GM12865 (cell line): ENCODE measurements at places on chromosomes 1 and 21.

DNA sequence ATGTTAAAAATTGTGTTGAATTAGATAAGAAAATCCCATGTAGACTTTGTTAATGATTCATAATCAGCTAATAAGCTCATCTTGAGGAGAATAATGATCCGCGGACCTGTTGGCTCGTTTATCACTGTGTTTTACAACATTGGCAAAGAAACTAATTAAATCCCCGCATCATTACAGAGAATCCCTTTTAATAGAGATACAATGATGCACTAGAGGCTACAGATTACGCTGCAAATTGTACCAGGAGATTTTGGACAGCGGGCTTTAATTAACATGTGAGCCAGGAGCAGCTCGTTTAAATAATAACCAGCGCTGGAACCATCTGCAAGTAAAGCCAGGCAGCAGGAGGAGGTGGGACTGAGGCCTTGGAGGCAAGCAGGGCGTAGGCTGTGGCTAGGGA lies 280.3 kb upstream of the POU3F1 start:
- no peak for DNase-seq

DNA sequence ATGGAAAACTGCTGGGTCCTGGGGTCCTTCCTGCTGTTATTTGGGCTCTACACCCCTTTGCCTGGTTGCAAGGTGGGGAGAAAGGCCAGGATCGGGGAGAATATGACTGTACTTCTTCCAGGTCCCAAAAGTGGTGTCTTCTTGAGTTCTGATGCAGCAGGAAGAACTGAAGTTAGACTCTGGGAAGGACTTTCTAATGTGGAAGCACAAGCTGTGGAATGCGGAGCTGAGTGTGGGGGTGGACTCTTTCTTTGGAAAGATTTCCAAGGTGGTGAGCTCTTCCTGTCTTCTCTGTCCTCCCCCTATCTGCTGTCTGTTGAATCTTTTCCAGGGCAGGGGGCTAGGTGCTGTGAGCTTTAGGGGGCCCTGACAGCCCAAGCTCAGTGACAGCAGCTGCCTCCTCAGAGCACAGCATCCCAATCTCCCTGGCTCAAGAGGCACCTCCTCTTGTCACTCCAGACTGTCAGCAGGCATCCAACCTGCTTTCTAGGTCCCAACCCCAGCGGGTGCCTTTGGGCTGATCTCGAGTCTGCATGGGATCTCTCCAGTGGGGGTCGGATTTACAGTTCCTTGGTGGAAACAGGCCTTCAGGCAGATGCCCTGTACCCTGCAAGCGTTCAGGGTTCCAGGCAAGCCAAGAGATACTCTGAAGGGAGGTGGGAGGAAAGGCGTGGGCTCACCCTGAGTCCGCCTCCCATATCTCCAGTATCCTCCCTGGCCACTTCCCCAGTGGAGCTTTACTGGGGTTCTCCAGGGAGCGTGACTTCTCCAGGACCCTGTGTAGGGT lies 23.2 kb downstream of the ADORA1 start:
- DNase-seq, result no peak

DNA sequence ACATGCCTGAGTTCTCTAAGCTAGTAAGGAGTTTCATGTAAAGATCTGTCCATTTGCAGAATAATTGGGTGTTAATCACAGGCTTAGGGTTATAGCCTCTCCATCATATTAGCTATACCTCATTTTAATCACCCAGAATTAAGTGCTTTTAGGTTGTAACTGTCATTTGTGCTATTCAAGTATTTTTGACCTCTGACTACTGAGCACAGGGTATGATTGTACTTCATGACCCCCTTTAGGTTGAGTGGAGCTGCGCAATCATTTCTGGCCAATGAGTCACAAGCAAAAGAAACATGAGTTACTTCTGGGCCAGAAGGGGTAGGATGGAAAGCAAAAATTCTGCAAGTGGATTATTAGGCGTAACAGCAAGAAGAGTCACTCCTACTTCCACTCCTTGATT lies 8.4 kb upstream of the SNX7 start:
- DNase-seq, result no peak

GRCh38 chr1:9643351-9644256 lies 7.9 kb upstream of the PIK3CD start:
- DNase-seq, result no peak

DNA sequence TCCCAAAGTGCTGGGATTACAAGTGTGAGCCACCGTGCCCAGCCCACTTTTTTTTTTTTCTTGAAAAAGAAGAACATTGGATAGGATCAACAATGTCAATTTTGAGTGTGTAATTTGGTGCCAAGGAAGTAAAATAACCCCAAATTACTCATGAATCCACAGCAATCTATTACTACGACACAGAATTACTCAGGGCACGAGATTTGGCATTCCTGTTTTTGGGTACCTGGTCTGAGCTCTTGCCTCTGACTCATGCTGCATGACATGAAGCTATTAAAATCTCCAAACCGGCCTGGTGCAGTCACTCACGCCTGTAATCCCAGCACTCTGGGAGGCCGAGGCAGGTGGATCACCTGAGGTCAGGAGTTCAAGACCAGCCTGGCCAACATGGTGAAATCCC lies 10.4 kb downstream of the RNF19B start:
- DNase-seq, result no peak

GRCh38 chr1:155962599-155963211 lies 15.6 kb downstream of the ARHGEF2 start:
- no peak for DNase-seq

GRCh38 chr1:97632075-97632474 lies 288.8 kb downstream of the DPYD start:
- DNase-seq, result no peak

GRCh38 chr1:169426174-169426705 lies 1.0 kb downstream of the CCDC181 start:
- DNase-seq, result no peak

DNA sequence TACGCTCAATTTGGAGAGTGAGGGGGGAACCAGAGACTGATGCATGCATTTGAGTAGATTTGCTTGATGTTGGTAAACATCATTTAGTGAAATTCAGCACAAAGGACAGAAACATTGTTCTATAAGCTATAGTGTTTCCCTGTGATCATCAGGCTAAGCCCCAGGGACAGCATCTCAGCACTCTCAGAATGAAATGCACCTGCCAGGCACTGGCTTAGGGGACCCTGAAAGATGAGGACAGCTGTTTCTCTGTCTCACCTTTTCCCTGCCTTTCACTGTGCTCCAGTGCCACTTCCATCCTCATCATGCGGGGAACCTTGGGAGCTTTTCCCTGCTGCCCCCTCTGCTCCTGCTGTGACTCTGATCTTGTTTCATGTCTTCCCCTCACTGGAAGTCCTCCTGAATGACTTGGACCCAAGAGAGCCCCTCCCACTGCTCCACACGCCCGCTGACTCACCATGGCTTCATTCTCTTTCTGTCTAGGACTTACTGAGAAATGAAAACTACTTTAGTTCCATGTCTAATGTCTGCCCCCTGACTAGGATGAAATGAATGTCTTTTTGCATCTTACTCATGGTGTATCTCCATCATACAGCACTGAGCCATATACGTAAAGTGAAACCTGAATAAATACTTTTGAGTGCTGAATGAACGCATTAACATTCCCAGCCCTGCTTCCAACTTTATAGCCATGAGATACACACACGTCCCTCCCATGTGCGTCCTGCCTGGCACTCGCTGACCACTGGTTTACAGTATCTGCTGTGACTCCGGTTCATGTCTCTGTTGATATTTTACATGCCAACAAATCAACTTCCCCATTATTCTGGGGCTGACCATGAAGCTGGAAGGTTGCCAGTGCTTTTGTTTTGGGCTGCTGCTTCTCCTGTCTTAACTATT lies 182.0 kb downstream of the PCP4 start:
- DNase-seq, result no peak
